Tongue (tissue), 3 donors: ENCODE measurements at places on chromosomes 5 and 9. TPM values are rescaled to one million over a fixed set of nuclear protein-coding genes. Genes with fewer than 3 reads are reported as not detected.

The GKAP1 gene
- 14.9 TPM for total RNA-seq

The IFNA8 gene
- total RNA-seq = not detected

The PKN3 gene
- 5.9 TPM for total RNA-seq

The PTPRD gene
- total RNA-seq = 105 TPM

DNA sequence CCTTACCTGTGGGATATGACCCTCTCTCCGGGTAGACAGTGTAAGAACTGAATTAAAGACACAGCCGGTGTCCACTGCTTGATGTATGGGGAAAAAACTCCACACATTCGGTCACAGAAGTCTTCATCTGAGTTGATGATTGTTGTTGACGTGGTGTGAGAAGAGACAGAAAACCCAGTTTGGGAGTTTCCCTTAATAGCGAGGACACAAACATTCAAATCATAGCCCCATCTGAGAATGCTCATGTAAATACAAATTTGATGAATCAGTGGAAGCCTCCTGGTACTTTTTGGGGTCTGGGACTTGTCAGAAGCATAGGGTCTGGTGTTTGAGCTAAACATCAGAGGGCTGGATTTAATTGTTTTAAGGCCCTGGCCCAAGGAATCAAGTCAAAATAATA lies 11.0 kb downstream of the HAVCR1 start:
- no peak for DNase-seq

DNA sequence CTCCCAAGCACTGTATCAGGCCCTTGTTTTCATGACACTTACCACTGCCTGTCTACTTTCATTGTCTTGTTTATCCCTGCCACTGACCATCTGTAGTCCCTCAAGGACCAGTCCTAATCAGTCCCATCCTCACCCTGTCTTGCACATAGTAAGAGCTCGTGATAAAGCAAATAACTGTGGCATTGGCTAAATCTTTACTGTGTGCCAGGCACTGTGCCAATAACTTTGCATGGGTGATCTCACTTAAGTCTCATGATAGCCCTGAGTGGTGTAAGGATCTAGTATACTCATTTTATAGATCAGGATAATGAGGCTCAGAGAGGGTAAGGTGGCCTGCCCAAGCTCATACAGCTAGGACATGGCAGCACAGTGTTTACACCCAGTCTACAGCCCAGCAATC lies 5.6 kb downstream of the CDX1 start:
- DNase-seq = no peak

GRCh38 chr9:91890662-91891061 lies 59.4 kb downstream of the ROR2 start:
- DNase-seq = no peak

DNA sequence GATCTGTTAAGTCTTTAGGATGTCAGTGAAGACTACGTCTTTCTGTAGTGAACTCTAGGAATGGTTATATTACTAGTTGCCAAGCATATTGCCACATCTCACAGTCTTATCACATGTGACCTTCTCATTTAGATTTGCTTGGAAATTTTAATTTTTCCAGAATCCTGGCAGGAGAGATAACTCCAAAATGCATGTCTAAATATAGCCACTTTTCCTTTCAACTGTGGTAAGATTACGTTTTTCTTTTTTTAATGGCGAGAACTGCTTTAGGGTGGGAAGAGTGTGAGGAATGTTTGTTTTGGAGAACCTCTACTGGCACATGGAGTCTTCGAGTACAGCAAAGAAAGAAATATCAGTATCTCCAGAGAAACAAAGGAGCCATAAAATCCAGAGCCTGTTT lies 91.7 kb upstream of the ADAMTSL1 start:
- DNase-seq = no peak

- DNase-seq = peak; percentile 58
Observed at GRCh38 chr5:16809395-16810207, 126.5 kb downstream of the MYO10 start.

DNA sequence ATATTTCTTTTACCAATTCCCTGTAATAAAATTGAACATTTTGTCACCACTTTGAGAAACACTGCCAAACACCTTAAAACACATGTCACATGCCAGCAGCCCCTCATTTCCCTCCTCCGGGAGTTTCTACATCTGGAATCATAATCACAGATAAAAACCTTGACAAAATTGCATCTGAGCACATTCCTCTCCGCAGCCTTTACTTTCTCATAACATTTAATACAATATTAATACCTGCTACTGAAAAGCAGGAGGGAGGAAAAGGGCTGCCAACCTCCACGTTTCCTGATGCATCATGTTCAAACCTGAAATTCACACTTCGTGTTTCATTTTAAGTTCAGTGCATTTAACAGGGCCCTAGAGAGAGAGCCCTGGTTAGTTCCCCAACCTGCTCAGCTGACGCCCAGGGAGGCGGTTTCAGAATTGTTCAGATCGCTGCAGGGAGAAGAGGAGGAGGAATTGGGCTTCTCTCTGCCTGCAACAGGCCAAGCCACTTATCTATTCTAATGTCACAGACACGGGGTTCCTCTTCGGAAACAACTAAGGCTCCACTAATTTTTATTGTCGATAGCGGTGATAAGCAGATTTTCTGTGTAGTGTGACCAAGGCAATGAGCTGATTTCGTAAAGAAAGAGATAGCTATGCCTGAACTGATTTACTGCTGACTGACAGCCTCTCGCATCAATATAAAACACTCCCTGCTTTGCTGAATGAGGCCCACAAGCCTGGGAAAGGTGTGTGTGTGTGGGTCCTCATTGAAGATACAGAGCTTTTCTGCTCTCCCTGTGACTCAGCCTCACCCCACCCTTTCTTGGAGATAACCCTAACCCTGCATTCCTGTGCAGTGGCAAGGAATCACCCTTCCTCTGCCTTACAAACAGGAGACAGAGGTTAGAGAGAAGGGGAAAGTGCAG lies 4.9 kb upstream of the LHX2 start:
- DNase-seq = no peak

DNA sequence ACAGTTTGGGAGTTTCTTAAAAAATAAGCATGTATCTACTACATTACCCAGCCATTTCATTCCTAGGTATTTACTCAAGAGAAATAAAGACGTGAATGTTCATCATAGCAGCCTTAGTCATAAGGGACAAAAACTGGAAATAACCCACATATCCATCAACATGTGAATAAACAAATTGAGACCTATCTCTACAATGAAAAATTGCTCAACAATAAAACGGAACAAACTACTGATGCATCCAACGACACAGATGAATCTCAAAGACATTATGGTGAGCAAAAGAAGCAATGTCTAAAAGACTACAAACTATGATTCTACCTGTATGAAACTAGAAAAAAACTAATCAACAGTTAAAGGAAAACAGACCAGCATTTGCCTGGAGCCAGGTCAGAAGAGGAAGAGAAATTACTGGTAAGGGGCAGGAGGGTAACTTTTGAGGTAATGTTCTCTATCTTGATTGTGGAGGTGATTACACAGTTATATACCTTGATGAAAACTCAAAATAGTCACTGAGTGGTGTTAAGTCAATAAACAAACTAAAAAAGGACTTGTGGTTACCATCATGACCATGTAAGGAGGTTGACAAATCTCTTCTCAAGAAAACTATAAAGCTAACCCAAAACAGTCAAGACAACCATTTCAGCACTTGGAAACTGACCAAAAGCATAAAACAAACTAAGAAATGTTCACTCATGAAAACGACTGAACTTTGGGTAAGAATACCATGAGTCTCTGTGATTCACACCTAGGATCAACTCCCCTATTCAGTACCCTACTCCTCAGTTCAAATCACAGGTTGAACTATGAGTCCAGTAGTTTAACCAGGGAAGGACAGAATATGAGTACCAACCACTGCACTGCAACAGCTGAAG lies 10.4 kb downstream of the UIMC1 start:
- DNase-seq = no peak

- no peak for DNase-seq
Observed at GRCh38 chr5:39459071-39459470, 34.3 kb upstream of the DAB2 start.

GRCh38 chr9:68426755-68427154 lies 70.3 kb downstream of the PGM5 start:
- DNase-seq = peak; percentile 27

- DNase-seq = no peak
Observed at GRCh38 chr5:37955748-37956147, 115.9 kb upstream of the GDNF start.

DNA sequence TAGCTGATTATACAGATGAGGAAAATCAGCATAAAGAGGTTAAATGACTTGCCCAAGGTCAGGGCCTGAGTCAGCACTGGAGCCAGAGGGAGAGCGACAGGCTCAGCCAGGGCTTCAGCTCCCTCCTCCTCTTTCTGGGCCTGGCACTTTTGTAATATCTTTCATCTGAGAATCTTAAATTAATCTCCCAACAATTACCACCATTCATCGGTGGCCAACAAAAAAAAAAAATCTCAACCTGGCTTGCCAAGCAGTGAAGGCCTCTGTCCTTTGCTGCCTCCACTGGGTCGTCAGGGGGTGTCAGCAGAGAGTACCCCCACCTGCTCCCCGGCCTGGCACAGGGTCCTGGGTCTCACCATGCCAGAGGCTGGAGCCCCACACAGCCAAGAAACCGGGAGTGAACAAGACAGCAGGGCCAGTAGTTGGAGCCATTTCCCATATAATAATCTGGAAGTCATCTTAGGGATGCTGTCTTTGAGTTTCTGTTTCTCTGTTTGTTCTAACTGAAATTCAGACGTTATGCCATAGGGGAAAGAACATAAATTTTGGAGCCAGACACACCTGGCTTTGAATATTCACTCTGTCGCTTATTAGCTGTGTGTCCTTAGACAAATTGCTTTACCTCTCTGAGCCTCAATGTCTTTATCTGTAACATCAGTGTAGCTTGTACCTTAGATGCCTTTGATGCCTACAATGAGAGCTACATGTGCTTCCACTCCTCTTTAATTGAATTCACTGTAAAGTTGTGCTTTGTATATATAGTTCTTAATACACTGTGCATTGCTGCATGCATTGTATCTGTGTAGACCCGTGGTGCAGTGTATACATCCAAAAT lies 299.9 kb upstream of the MSX2 start:
- DNase-seq = peak; percentile 82

DNA sequence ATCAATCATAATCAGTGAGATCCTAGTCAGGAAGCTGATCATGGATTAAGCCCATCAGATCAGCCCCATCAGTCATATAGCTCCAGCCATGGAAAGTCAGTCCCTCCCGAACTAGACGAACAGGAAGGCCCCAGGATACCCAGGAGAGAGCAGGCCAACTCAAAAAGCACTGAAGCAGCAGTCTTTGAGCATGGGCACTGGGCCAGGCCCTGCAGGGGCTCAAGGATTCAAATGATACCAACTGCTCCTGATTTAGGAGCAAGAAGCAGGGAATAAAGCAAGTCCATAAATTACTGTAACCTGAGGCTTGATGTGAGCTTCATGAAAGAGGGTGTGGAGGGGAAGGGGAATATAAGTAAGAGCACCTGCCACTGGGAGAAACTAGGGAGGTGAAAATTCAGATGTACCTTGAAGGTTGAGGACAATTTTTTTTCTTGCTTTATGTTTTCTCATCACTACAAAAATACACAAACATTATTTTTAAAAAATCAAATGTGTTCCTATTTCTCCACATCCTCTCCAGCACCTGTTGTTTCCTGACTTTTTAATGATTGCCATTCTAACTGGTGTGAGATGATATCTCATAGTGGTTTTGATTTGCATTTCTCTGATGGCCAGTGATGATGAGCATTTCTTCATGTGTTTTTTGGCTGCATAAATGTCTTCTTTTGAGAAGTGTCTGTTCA lies 115.2 kb downstream of the SIL1 start:
- DNase-seq = no peak

DNA sequence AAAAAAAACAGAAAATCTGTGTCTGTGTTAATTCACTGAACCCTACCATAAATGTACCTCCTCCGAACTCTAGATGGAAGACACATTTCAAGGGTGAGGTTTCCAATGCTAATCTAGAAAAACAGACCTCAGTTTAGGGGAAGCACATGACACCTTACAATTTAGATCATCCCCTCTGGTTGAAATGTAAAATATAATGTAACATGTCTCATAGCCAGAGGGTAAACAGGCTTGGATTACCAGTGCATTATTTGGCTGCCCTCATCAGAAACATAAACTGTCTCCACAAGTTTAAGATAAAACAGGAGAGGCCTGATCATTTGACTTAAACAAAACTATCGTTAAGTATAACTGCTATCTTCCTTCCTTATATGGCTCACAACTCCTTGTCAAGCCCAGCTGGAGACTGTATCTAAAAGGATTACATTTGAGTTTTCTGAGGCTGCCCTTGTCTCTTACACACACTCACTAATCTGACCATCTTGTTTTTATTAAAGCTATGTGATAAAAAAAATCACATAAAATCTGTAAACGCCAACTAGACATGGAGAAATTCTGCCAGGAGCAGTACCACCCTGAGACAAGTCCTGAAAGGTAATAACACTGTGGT lies 105.7 kb downstream of the LURAP1L start:
- DNase-seq = no peak

DNA sequence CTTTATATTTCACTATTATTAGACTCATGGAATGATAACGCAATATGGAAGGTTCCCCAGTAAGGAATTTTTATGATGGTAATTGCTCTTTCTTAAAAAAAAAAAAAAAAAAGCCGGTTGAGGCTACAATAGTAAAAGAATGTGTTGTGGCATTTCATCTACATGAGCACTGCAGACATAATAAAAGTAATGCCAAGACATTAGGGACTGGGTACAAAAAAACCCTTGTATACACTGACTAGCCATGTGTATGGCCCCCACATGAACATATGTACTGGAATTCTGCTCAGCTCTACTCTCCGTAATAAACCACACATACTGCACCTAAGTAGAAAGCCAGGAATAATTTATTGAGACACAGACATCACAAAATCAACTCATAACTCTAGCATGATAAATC lies 218.4 kb downstream of the ADAMTS6 start:
- DNase-seq = no peak

GRCh38 chr9:137666513-137666822 lies 47.7 kb downstream of the EHMT1 start:
- DNase-seq = no peak

DNA sequence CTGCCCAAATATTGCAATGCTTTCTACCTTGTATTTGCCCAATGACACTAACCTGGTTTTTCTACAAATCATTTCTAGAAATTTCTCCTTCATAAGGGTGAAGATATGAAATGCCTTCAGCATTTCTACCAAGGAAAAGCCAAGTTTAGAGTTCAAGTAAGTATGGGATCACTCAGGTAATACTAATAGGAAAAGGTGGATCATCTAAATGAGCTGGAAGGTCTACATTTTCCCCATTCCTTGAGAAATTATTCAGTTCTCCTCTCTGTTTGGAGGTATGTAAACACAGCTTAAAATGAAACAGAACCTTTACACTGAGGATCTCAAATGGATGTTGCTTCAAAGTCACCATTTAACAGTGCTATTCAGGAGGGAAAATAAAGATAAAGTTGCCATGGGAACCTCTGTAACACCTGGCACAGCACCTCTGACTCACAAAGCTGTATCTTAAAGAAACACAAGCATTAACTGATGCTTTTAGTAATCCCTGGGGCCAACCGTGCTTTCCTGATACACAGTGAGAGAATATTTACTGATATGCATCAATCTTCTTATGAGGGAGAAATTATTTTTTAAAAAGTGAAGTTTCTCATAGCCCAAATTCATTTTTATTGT lies 161.3 kb downstream of the DRD1 start:
- no peak for DNase-seq
